Adrenal gland (tissue), 19 donors: ENCODE measurements at places on chromosomes 6 and 20. TPM values are rescaled to one million over a fixed set of nuclear protein-coding genes. Genes with fewer than 3 reads are reported as not detected.
A peak's percentile ranks its signal among the peaks of the same experiment; 100 is the strongest.

The EYA4 gene
- polyA plus RNA-seq = 1.8 TPM

The XKR7 gene
- 0.07 TPM for polyA plus RNA-seq

The RAB32 gene
- polyA plus RNA-seq = 13.0 TPM

The LY6G6C gene
- not detected for polyA plus RNA-seq

The OR12D3 gene
- polyA plus RNA-seq = not detected

The DNAH8 gene
- polyA plus RNA-seq = 0.02 TPM

The PLCG1 gene
- polyA plus RNA-seq = 78.1 TPM

DNA sequence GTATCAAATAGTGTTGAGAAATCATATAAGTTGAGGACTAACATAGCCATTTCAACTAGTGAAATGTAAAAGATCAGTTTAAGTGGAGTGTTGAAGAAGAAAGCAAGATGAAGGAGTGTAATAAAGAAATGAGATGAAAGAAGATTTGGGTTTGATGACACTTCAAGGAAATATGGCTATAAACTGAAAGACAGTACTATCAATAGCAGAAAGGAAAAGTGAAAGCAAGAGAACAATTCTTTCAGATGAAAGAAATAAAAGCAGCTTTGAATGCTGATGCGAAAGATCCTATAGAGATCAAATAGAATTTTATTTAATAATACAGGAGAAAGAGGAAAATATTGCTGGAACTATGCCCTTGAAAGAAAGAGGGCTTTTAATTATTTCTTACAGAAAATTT is 92.8 kb upstream of the PRSS16 start:
- H3K27ac ChIP-seq = no peak overlapping the region
- no peak overlapping the region for H3K4me3 ChIP-seq
- no peak for DNase-seq
- no peaks in the 10 kb centered on the region for H3K4me1 ChIP-seq
- H3K27me3 ChIP-seq = no peaks in the 10 kb centered on the region

- no peak overlapping the region for H3K4me3 ChIP-seq
- peaks cover 5% of the 10 kb centered on the region for H3K4me1 ChIP-seq
- H3K27ac ChIP-seq = no peak overlapping the region
These were observed 1.8 kb downstream of the ZBTB9 start for GRCh38 chr6:33456156-33456555.

- no peaks in the 10 kb centered on the region for H3K27me3 ChIP-seq
- no peak for DNase-seq
- H3K4me1 ChIP-seq = no peaks in the 10 kb centered on the region
- no peak overlapping the region for H3K4me3 ChIP-seq
- no peak overlapping the region for H3K27ac ChIP-seq
- no peaks in the 10 kb centered on the region for H3K36me3 ChIP-seq
These were observed 25.3 kb upstream of the RIPOR2 start for GRCh38 chr6:24960991-24961475.

- H3K27me3 ChIP-seq = no peaks in the 10 kb centered on the region
- DNase-seq = no peak
- H3K4me3 ChIP-seq = no peak overlapping the region
- no peaks in the 10 kb centered on the region for H3K4me1 ChIP-seq
- no peak overlapping the region for H3K27ac ChIP-seq
- no peaks in the 10 kb centered on the region for H3K36me3 ChIP-seq
These were observed 148.5 kb upstream of the ATXN1 start for GRCh38 chr6:16909658-16910360.

DNA sequence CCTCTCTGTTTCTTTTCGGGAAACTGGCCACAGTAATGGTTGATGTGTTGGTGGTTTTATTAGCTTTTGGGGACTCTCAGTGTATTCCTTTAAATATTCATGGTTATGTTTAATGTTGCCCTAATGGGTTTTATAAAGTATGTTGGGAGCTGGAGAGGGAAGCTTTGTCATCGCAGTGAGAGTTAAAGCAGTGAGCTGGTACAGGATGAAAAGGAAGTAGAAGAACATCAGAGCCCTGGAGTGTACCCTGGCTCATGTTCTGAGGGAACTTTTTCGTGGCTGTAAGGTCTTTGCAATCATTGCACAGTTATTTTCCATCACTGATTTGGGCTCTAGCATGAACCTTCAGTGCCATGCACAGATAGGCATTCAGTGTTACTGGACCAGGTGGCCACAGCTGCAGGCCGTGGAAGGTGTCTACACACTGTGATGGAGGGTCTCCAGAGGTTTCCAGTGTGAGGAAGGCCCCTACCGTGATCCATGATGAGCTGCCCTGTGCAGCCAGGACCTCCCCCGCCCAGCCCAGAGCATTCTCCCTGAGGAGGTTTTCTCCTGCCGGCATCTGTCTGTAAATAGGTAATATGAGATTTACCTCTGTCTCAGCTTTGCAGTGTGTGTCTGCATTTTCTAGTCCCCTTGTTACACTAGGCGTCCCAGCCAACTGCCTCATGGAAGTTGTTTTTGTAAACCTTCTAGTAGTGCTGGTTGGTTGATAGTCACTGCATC is 22.4 kb upstream of the TMEM217 start:
- no peaks in the 10 kb centered on the region for H3K27me3 ChIP-seq
- no peak overlapping the region for H3K4me3 ChIP-seq
- no peak overlapping the region for H3K27ac ChIP-seq
- peaks cover 28% of the 10 kb centered on the region for H3K4me1 ChIP-seq

- H3K27ac ChIP-seq = peak within 1 kb of the TSS; percentile 89
- H3K27me3 ChIP-seq = no peaks in the 10 kb centered on the region
- no peaks in the 10 kb centered on the region for H3K36me3 ChIP-seq
- DNase-seq = no peak
- peak within 1 kb of the TSS; percentile 6 for H3K4me3 ChIP-seq
These were observed at the start of gene C20orf144 for GRCh38 chr20:33662172-33662571. Gene C20orf144, plus strand, starts transcription at chr20:33662327. Its CDS starts 19 bp downstream, at chr20:33662346.

DNA sequence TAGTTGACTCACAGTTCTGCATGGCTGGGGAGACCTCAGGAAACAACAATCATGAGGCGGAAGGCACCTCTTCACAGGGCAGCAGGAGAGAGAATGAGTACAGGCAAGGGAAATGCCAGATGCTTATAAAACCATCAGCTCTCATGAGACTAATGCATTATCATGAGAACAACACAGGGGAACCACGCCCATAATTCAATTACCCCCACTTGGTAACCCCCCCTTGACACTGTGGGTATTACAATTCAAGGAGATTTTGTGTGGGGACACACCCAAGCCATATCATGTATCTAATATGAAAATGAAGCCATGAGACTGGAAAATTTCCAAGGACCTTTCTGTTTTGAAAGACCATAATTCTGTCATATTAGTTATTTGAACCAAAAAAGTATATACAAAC is 342.4 kb upstream of the PLCB4 start:
- H3K27me3 ChIP-seq = no peaks in the 10 kb centered on the region
- DNase-seq = no peak
- H3K27ac ChIP-seq = no peak overlapping the region
- no peak overlapping the region for H3K4me3 ChIP-seq
- no peaks in the 10 kb centered on the region for H3K36me3 ChIP-seq

GRCh38 chr6:25640891-25641290 is 11.1 kb upstream of the SCGN start:
- H3K36me3 ChIP-seq = no peaks in the 10 kb centered on the region
- DNase-seq = no peak
- no peak overlapping the region for H3K4me3 ChIP-seq
- no peak overlapping the region for H3K27ac ChIP-seq
- no peaks in the 10 kb centered on the region for H3K4me1 ChIP-seq
- peaks cover 19% of the 10 kb centered on the region for H3K27me3 ChIP-seq

DNA sequence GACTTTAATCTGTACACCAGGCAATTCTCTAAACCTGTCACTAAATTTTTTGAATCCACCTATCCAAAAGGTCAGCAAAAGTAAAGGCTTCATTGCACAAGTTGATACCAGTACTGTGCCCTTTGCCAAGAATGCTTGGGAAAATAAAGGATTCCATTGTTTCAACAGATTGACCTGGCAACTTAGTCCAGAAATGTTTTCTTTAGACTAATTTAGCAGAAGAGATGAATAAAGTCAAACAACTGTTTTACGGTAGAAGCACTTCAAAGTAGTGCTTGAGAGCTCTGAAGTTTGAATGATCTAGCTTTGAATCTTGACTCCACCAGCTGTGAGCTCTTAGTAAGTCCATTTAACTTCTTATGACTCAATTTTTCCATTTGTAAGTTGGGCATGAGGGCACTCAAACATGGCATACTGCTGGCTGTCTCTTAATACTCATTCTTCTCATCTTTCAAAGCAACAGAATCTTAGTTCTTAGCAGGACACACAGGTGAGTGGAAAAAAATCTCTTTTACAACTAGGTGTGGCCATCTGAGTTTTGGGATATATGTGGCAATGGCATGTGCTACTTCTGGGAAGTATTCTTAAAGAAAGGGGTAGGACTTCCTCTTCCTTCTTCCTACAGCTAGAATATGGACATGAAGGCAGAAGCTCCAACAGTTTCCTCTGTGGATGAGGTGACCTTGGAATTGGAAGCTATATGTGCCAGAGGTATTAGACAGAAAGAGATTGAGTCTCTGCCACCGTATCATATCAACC is 55.9 kb upstream of the LOC128125822 start:
- no peak overlapping the region for H3K27ac ChIP-seq
- H3K27me3 ChIP-seq = no peaks in the 10 kb centered on the region
- no peaks in the 10 kb centered on the region for H3K36me3 ChIP-seq
- no peaks in the 10 kb centered on the region for H3K4me1 ChIP-seq
- H3K4me3 ChIP-seq = no peak overlapping the region
